Activated CD8-positive, alpha-beta memory T cell treated with anti-CD3 and anti-CD28 coated beads for 48 hours (primary cell): ENCODE measurements at places on chromosomes 16 and 17.

- DNase-seq, result no peak
These were observed 36.4 kb upstream of the ARHGAP17 start for GRCh38 chr16:25051406-25052150.

DNA sequence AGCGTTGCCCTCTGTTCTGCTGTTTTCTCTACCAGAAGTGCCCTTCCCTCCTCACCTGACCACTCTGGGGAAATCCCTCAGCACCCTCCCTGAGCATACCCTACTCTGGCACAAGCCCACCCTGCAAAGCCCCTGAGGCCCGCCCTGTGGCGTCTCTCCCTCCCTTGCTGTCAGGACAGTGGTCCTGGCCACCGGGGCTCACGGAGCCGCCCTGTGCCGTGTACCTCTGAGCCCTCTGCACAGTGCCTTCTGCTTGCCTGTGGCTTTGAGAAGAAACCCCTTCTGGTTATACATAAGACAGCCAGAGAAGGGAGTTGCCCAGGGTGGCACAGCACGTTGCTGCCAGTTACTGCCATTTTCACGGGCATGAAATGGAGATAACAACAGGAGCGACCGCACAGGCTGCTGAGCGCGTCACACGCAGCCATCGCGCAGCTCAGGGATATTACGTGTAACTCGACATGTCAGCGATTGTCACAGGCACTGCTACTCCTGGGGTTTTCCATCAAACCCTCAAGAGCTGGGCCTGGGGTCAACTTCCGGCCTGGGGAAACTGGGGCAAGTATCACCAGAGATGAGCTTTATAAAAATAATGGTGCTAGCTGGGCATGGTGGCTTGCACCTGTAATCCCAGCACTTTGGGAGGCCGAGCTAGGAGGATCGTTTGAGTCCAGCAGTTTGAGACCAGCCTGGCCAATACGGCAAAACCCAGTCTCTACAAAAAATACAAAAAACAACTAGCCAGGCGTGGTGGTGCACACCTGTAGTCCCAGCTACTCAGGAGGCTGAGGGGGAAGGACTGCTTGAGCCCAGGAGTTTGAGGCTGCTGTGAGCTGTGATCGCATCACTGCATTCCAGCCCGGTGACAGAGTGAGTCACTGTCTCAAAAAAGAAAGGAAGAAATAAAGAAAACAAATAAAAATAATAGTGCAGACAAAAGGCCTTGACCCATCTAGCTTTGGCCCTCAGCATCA is 14.8 kb downstream of the SCGB1C2 start:
- no peak for DNase-seq

GRCh38 chr17:28747051-28747691 is 3.4 kb downstream of the TRAF4 start:
- no peak for DNase-seq

- DNase-seq, result no peak
These were observed 52.1 kb upstream of the BPTF start for GRCh38 chr17:67773246-67773645.

- DNase-seq, result no peak
These were observed 55.2 kb downstream of the MSI2 start for GRCh38 chr17:57311281-57312216.

DNA sequence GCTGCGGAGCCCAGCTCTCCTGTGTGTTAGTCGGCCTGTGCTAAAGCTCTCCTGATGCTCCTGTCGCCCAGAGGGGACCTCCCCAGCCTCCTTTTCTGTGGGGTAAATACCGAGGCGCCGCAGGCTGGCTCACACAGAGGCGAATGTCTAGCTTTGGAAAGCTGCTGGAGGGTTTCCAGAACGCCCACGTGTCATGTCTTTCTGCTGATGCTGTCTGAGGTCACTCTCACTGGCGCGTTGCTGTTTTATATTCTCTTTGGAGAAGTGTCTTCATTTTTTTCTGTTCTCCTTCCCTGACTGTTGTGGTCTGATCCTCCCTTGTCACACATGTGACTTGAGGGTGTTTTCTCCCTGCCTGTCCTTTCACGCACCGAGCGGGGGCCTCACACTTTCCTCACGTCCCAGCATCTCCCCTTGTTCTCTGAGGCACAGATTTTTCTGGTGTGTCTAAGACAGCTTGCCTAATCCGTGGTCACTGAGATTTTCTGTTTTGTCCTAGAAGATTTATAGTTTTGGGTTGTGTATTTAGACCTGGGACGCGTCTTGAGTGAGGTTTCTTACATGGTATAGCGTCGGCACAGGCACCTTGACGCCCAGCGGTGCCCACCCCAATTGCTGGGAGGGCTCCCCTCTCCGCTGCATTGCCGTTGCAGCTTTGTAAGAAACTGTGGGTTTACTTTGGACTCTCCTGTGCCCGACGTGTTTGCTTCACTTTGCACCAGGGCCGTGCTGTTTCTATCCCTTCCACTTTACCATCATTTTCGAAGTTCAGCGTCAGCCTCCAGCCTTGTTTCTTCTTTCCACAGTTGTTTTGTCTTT is 92.1 kb upstream of the ZNF750 start:
- no peak for DNase-seq

GRCh38 chr17:81513753-81514488 is 1.3 kb upstream of the ACTG1 start:
- no peak for DNase-seq

DNA sequence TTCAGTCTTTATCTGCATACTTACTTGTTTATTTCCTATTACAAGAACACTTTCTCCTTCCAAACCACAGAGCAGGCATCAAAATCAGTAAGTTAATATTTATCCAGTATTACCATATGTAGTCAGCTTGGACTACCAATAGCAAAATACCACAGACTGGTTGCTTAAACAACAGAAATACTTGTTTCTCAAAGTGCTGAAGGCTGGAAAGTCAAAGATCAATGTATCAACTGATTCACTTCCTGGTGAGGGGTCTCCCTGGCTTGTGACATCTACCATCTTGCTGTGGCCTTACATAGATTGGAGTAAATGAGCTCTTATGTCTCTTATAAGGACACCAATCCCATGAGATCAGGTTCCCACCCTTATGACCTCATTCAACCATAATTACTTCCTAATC is 2.6 kb downstream of the STXBP4 start:
- no peak for DNase-seq

GRCh38 chr16:86977076-86977676 is 340.0 kb downstream of the C16orf95 start:
- DNase-seq, result no peak

DNA sequence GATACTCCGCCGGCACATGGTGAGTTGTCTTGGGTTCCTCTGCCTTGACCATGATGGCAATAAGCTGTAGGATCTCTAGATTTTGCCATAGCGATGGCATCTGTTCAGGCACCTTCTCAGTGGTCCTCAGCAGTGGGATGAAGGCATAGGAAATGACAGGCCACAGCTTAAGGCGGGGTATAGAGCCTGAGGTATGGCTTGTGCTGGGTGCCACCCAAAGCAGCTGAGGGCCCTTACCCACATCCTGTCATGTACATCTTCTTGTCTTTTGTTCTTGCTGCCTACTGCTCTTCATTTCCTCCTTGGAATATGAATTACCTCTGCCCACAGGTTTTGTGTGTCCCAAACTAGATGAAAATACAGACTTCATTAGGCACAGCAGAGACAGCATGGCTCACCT is 29.5 kb downstream of the KAT7 start:
- DNase-seq, result no peak

DNA sequence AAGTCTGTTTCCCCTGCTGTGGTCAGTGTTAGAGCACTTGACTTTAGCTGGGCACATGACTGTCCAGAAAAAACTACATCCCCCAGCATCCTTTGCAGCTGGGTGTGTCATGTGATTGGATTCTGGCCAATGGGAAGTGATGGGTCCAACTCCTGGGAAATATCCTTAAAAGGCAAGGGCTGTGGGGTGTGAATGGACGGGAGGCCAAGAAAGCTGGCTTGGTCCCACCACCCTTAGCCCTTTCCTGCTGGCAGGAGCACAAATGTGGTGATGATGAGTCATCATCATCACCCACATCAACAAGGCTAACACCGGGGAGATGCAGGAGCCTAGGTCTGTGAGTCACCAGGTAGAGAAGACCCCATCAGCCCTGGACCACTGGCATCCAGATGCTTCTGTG is 341.7 kb downstream of the C16orf95 start:
- DNase-seq, result no peak

DNA sequence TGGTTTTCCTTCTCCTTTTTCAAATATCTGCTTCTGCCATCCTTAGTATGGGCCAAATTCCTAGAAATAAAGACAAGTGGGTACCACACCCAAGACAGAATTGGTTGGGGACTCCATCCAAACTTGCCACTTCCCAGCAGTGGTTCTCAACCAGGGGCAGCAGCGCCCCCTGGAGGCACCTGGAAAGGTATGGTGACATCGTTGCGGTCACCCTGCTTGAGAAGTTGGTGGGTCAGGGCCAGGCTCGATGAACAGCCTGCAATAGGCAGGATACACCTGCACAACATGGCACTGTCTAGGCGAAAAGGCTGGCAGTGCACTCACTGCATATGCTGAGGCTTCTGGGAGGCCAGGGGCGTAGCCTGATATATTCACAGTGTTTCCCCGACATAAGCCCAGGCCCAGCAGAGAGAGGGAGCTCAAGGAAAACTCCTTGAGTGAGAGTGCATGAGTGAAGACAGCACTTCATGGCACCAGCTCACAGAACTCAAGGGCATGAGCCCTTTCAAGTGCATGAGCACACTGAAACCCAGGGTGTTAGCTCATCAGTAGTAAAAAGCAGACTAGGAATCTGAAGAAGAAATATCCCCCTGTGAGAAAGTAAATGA is 57.7 kb downstream of the CMC2 start:
- no peak for DNase-seq

DNA sequence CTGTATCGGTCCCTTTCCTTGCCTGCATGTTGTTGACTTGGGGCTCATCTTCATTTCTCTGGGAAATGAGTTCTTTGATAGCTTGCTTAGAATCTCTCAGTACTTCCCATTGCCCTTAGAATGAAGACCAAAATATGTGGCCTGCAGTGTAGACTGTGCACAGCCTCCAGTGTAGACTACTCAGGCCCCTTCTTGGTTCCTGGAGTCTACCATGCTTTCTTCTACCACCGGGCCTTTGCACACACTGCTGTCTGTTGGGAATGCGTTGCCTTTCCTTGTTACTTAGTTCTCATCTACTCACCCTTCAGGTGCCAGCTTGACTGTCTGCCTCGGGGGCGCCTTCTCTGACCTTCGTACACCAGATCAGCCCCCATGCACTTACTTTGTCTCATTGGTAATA is 82.0 kb downstream of the ABCC1 start:
- no peak for DNase-seq

GRCh38 chr16:75477680-75478473 is 13.4 kb upstream of the TMEM170A start:
- DNase-seq, result no peak

- DNase-seq, result no peak
These were observed 16.4 kb downstream of the NDEL1 start for GRCh38 chr17:8451933-8452614.

DNA sequence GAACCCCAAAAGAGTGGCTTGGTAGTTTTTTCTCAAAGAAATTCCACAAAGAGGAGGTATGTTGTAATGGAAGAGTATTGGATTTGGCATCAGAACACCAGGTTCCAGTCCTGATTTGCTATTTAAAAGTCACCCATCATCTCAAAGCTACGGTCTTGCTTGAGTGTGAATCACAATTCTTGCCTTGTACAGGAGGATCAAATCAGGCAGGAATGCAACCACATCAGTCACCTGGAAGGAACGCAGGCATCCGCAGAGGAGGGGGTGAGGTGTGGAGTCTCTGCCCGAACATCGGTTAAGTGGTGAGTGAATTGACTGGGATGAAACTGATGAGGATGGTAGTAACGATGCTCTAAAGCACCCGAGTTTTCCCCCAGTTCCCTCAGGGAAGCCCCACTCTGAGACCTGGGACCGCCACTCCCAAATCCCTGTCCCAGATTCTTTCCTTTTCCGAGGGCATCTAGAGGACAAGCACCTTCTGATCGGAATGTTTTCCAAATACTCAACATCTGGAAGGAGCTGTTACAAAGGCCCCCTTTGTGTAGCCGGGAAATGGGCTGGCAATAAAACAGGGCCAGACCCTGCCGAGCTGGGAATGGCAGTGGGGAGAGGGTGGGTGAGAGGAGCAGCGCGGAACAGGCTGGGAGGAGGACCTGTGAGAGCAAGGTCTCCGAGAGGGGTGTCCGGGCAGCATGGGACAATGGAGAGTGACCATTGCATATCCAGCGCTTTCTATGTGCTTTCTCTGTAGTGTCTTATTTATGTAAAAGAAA is 469.6 kb downstream of the SLC39A11 start:
- DNase-seq, result no peak

DNA sequence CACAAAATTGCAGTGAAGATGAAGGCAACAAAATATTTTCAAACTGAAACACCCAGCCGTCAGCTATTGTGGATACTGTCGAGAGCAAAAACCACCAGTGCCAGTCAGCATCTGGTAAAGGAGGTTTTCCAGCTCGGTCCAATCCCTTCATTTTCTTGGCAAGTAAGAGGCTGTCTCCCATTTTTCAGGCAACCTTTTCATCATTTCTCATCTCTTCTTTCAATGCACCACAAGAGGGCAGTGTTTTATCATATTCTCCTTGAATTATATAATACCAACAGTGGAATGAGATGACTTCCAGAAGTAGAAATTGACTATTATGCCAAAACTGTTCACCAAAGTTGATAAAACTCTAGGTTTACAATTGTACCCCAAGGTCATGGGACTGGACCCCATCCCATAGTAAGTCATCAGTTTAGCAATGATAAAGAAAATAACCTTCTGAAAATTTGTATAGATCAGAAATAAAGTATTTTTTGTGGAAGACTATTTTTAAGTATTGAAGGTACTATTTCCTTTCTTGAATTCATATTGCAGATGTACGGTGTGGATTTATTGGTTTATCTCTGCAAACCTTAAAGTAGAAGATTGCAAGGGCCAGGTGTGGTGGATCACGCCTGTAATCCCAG is 16.8 kb downstream of the NQO1 start:
- DNase-seq, result no peak

- no peak for DNase-seq
These were observed 3.1 kb downstream of the CACNB1 start for GRCh38 chr17:39194089-39194984.

- no peak for DNase-seq
These were observed 239.0 kb downstream of the PMP22 start for GRCh38 chr17:15026088-15026487.

DNA sequence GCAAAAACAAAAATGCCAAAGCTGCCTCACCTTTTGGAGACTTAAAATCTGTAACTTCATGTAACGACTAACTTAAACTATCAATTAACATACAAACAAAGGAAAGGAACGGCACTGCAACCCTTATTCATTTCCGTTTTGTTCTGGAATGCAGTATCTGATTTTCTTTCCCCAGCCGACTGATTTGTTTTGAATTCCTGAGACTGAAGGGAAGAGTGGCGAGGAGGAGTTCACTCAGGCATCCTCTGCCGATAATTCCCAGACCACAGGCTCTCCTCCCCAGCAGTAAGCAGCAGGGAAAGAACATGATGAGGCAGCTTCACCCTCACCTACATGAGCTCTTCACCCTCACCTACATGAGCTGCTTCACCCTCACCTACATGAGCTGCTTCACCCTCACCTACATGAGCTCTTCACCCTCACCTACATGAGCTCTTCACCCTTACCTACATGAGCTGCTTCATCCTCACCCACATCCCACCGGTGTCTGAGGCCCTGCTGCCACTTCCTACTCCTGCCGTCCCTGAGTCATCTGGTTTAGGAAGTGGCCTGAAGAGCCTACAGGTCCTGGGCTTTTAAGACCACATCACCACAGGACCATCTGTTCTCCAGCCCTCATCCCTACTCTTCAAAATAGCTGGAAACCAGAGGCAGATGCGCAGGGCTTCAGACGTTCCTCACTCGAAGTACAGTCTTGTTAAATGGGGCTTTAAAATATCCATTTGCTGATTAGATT is 168.0 kb upstream of the RPH3AL start:
- DNase-seq, result no peak
